ENCODE measurements at places on chromosomes 3 and 15.

- no peak for DNase-seq
These were observed 38.3 kb downstream of the SCAPER start for GRCh38 chr15:76866716-76867321.

- no peak for DNase-seq
These were observed 2.3 kb downstream of the IL5RA start for GRCh38 chr3:3107858-3108257.

- no peak for DNase-seq
These were observed 141.0 kb downstream of the MYLK start for GRCh38 chr3:123743121-123743520.

DNA sequence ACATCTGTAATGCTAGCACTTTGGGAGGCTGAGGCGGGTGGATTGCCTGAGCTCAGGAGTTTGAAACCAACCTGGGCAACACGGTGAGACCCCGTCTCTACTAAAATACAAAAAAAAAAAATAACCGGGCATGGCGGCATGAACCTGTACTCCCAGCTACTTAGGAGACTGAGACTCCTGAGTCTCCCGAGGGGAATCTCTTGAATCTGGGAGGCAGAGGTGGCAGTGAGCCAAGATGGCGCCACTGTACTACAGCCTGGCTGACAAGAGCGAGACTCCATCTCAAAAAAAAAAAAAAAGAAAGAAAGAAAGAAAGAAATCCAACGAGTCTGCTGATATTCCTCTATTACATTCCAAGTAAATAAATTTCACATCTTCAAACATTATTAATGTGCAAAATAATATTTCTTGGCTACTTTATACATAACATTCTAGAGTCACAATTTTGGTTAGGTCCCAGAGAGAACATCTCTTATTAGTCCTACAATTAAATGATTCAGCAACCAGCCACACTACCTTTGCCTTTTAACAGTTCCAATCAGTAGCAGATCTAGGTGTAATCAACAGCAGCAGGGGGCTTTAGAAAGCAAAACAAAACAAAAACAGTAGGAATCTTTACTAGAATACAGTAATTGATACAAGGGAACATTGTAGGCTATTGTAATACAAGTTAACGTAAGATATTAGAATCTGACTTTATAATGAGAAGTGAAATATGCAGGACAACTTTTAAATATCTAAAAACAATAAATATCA lies 195.8 kb downstream of the TBC1D5 start:
- no peak for DNase-seq

- DNase-seq = no peak
These were observed 66.3 kb upstream of the ACAD9 start for GRCh38 chr3:128813097-128813496.

- no peak for DNase-seq
These were observed 12.1 kb downstream of the MRPS22 start for GRCh38 chr3:139355891-139356290.

DNA sequence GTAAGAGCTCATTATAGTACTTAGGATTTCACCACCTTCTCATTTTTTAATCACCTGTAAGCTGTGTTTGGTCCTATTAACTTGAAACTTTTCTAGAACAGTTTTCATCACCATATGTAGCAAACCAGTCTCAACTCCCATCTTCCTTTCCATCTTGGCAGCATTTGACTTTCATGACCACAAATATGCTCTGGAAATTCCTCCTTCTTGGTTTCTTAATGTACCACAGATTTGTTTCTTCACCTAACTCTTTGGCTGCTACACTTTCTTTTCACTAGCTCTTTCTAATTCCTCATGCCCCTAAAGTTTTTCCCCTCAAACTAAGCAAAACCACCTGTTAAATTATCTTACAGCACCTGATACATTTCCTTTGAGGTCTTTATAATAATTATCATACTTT lies 13.2 kb upstream of the NMB start:
- DNase-seq = no peak

GRCh38 chr15:62569460-62570404 lies 404.6 kb upstream of the C2CD4B start:
- no peak for DNase-seq

DNA sequence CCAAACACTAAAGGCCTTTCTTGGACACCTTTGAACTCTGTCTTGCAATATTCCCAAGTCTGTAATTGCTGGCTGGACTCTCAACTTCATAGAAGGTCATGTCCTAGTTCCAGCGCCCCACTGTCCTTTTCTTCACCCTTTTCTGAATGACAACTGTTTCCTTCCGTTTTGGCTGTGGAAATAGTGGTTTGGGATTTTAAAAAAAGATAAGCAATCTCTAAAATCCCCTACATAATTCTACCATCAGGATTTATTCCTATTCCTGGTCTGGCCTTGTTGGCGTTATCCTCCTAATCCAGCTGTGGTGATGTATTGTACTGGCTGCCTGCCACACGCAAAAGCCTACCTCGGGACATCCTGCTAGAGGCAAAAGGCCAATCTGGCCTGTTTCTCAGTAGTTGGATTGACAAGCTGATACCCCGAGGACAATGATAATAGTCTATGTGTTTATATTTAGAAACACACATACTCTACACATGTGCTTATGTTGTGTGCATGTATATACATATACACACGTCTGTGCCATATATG lies 440.3 kb upstream of the DPH6 start:
- DNase-seq = no peak

DNA sequence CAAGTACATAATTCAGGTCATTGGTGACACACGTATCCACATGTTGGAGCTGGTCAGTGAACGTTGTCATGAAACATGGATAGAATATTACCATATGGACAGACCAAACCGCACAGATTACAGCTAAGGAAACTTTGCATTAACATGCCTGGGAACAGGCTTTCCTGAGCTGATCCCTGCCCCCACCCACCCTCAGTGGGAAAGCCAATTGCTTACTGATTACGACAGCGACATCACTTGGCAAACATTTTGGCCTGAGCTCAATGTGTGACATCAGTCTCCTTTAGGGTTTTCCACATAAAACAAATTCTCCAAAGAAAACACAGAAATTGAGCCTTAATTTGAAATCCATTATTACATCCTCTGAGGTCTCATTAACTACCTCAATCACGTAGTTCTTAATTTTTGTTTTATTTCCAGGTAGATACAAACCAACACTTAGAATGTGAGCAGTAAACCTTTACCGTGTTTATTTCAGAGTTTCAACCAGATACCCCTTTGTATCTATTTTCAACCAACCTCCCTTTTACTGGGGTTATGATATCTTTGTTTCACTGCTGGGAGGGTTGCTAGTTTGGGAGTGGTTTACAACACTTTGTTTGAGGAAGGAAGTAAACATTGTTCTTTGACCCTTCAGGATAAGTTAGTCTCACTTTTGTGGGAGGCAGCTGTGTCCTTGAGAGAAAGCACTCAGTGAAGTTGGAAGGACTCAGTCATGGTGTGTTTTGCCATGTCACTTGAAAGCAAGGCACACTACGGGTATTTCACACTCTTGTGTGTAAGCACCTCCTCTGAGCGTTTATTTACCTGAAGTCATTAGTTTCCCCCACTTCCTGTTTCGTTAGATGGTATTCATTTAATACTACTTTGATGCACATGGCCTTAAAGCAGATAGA lies 103.1 kb downstream of the CMSS1 start:
- no peak for DNase-seq

DNA sequence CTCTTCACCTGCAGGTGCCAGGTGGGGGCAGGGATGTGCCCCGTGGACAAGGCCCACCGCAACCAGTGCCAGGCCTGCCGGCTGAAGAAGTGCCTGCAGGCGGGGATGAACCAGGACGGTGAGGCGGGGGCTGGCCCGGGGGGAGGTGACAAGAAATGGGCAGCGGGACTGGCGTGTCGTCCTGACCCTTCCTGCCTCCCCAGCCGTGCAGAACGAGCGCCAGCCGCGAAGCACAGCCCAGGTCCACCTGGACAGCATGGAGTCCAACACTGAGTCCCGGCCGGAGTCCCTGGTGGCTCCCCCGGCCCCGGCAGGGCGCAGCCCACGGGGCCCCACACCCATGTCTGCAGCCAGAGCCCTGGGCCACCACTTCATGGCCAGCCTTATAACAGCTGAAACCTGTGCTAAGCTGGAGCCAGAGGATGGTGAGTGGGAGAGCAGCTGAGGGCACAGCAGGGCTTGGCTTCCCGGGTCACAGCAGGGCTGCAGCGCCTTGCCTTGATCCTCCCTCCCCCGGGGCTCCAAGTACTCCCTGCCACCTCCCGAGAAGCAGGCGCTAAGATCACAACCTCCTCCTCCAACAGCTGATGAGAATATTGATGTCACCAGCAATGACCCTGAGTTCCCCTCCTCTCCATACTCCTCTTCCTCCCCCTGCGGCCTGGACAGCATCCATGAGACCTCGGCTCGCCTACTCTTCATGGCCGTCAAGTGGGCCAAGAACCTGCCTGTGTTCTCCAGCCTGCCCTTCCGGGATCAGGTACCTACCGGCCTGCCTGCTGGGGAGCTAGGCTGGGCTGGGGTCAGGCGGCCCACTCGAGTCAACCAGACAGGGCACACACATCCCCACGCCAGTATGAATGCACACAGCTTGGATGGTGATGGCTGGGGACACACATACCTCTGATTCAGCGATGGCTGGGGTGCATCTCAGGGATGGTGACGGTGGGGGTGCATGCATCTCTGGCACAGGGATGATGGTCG lies 1.7 kb downstream of the NR2E3 start:
- no peak for DNase-seq

GRCh38 chr15:91061997-91062396 lies 38.1 kb upstream of the SV2B start:
- no peak for DNase-seq

GRCh38 chr3:73060302-73060723 lies 1.1 kb upstream of the EBLN2 start:
- DNase-seq = no peak

DNA sequence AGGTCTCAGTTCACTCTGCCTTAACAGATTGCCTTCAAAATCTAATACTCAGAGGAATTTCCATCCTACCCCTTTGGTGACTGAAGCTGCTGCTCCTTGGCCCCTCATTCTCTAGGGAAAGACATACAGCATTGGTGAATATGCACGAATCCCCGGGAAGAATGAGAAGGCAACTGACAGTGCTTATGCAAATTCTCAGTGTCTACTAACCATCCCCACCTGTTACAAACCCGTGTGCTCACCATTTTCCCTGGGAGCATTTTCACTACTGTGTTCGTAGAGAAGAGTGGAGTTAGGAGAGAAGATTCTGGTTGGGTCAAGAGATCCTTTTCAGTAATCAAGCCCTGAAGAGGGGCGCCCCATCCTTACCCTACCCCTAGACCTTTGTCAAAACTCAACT lies 37.7 kb downstream of the SYNM start:
- no peak for DNase-seq

DNA sequence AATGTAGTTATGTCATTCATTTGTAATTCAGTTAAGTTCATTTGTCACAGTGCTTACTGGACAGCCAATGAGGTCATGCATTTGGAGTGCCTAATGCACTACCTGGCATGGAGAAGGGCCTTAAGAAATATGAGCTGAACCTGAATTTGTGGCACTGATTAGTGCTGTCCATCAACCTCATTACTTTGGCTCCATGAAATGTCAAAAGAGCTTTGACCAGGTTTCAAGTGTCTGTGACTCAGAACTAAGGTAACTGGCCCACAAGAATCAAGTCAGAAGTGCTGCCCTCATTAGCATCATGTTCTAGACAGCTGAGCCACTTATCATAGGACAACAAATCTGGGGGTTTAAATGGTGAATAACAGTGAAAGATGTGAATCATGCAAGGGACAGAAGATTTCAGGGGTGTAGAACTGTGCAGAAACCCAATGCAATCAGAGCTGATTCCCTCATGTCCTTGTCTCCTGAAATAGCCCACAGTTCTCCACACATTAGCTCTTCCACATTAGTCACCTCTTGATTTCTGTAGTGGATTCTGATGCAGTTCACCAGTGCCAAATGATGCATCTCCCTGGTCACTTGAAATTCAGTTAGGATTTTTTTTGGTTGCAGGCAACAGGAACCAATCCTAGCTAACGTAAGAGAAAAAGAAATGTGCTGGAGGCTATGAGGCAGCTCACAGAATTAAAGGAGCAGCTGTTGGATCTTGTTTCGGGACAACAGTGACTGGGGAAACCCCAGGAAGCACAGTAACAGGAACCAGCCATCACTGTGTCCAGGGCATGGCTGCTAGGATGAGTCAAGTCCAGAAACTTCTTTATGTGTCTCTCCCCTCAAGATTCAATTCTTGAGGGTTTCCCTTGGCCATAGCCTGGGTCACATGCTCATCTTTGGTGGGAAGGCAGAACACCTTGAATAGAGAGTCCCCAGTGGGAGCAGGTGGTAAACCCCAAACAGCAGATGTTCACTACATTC lies 38.7 kb downstream of the CHST2 start:
- DNase-seq = no peak

DNA sequence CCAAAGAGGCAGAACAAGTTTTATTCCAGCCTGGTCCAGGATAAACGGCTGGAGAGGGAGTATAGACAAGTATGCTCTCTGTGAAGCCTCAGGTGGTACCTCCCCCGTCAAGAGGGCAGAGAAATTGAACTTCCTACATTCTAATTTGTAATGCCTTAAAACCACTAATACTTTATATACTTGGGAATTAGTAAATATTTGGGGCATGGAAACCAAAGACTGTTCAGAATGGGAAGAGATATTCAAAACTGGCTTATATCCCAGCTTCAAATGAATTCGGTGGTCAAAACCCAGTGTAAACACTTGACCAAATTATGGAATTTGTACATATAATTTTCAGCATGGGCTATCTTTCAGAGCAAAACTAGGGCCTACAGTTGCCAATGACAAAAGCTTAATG lies 122.6 kb downstream of the FBN1 start:
- no peak for DNase-seq

- no peak for DNase-seq
These were observed 218.1 kb downstream of the NAALADL2 start for GRCh38 chr3:175077216-175077615.

DNA sequence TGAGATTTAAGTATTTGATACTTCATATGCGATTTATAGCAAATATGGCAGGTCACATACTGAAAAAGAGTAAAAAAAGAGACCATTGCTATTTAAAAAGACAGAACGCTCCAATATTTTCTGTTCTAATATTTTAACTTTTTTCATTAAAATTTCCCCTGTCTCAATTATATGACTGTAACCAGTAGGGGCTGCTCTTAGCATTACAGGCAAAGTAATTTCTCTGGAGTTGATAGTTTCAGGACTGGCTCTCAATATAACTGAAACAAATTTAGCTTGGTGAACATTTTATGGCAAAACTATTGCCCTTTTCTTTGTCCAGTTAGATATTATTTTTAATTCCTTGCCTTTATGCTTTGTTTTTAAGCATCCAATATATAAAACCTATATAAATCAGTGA lies 286.3 kb upstream of the ROBO2 start:
- no peak for DNase-seq

- DNase-seq = no peak
These were observed 244.1 kb upstream of the PDZRN3 start for GRCh38 chr3:73868688-73869315.
